ENCODE measurements at places on chromosomes 6 and 20.

- DNase-seq, result no peak
Measured at GRCh38 chr6:12007887-12008286, 4.2 kb upstream of the HIVEP1 start.

GRCh38 chr6:3427687-3428085 is 29.2 kb downstream of the SLC22A23 start:
- no peak for DNase-seq

DNA sequence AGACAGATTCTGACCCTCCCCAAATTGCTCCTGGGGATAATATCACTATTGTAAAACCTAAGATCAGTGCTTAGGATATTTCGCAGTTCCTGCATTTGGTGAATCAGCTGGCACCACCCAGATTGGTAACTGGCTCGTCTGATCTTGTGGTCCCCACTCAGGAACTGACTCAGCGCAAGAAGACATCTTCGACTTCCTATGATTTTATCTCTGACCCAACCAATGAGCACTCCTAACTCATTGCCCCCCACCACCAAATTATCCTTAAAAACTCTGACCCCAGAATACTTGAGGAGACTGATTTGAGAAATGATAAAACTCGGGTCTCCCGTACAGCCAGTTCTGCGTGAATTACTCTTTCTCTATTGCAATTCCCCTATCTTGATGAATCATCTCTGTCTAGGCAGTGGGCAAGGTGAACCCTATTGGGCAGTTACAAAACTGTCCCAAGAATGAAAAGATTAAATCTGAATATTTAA is 55.7 kb upstream of the PRND start:
- peak; percentile 61 for DNase-seq

DNA sequence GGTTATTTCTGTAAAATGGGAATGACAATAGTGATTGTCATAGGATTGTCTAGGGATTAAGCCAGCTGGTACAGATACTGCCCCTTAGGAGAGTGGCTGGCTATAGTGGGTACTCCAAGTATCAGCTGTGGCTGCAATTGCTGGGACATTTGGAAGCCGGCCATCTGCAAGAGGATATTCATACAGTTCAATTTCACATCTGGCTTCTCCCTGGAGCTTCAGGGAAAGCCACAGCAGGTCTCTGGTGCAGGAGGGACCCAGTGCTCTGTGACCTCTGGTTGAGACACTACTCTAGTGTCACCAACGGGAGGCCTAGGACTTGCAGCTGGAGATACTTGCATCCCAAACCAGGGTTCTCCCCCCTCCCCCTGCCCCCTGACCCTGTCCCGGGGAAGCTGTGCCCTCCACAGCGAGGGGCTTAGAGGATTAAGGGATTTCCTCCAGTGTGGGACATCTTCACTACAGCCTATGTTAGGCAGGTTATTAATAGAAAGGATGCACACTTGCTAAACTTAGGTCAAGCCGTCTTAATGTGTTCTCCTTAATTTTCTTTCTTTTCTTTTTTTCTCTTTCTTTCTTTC is 2.7 kb downstream of the SLC2A10 start:
- no peak for DNase-seq

DNA sequence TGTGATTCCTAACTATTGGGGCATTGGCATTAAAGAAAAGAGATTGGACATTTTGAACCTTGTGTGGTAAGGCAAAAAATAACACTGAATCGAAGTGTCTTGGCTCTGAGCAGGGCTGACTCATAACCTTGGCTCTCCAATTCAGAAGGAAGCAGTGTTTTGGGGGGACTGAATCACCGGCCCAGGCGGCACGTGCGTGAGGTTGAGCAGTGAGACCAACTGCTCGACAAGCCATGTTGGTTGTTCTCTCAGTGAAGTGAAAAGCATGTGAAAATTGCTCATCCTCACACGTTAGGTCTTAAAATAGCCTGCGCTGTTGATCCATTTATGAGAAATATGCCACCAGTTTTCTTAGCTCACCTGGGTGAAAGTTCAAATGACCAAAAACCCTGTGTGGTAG is 137.8 kb upstream of the SPACA1 start:
- DNase-seq, result peak; percentile 80

DNA sequence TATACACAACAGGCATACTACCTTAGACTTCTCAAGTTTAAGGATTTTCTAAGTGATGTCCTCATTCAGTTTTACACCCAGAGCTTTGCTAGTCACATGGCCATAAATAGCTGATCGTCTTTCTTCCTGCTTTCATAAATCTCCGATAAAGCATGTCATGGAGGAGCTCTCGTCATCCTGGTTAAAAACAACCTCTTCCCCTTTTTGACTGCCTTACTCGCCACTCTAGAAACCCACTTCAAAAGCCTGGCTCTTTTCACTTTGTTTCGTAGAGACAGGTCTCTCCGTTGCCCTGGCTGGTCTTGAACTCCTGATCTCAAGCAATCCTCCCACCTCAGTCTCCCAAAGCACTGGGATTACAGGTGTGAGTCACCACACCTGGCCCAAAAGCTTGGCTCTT is 67.0 kb upstream of the SMIM29 start:
- DNase-seq, result no peak

GRCh38 chr20:37042986-37043972 is 52.5 kb downstream of the RBL1 start:
- DNase-seq, result no peak

GRCh38 chr6:3566812-3567211 is 110.0 kb upstream of the SLC22A23 start:
- DNase-seq, result peak; percentile 81

DNA sequence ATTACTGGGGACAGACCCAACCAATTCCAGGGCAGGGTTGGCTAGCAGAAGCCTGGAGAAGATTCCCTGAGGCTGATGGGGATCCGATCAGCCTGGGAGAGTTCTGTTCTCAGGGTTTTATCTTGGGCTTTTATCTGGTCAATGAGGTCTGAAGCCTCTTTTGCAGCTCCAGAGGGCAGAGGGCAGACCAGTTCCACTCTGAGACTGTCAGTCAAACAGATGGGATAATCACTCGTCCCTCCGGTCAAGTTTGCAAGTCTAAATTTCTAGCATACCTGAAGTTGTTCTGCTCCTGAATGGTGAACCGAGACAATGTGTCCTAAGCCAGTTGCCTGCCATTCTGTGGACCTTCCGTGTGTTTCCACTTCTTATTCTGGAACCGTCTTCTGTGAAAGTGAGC is 3.0 kb upstream of the MAS1 start:
- DNase-seq, result no peak

DNA sequence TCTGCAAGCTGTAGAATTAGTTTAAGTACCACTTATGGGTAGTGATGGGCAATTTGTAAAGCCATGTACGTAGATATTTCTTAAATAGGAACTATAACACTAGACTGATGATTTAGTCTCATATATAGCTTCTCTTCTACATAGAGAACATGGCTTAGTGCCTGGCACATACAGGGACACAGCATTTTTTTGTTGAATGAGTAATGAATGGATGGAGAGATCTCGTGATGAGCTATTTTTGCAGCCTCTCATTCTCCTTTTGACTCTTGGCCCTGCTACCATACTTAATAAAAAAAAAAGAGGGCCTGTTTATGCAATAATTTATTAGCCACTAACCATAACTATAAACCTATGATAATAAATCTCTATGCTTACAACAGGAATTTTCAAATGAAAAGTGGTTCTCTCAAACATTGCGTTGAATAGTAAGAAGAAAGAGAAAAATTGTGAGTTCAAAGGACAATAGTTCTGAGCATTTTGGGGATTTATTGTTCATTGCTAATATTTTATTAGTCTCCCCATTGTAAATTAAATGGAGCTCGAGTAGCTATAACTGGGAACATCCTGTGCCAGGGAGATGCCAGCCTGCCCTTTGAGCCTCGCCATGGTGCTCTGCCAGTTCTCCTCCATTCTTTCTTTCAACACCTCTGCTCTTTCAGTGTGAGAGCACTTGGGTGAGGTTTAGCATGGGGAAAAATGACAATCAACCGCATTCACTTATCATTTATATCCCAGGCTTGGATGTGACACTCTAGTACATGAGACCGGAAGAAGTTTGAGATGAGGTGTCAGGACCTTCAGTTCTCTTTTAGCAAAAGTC is 14.7 kb upstream of the RCAN2 start:
- DNase-seq, result no peak

GRCh38 chr6:43021270-43022047 is at the start of gene RRP36:
TSS of gene RRP36 (plus strand) at chr6:43021623. CDS start at chr6:43021655, 32 bp downstream.
- peak; percentile 70 for DNase-seq

- DNase-seq, result no peak
Measured at GRCh38 chr6:15536198-15536955, 126.5 kb downstream of the DTNBP1 start.

GRCh38 chr20:43680981-43681380 is 14.1 kb downstream of the MYBL2 start:
- no peak for DNase-seq

DNA sequence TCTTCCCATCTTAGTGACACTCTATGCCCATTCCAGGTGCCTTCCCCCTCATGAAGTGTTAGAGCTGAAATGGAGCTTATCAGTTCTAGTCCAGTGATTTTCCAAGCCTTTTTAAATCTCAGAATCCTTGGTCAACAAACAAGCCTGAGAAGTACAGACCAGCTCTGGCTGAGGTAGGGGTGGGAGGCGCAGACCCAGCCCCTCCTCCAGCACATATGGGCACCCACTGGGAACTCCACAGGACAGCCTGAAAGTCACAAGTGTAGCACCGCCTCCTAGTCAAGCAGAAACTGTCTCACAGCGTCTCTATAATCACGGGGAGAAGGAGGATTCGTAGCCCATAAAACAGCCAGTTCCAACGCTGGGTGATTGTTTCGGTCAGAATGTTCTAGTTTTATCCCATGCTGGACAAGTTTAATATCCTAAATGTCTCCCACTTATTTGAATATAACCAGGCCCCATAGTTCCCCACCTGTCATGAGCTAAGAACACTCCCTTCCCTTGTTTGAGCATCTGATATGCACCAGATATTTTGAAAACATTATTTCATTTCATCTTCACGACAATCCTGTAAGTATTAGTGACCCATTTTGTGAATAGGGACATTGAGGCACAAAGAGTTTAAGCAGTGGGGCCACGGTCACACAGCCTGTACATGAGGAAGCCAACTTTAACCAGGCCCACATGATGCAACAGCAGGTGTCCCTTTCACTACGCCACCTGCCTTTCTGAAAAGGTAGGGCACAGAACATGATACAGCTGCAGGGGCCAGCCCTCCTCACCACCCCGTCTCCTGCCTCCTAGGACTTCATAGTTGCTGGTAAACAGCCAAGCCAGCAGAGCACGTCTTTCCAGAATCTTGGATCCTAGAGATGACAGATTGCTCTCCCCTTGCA is 40.1 kb downstream of the TRAF3IP2 start:
- no peak for DNase-seq

DNA sequence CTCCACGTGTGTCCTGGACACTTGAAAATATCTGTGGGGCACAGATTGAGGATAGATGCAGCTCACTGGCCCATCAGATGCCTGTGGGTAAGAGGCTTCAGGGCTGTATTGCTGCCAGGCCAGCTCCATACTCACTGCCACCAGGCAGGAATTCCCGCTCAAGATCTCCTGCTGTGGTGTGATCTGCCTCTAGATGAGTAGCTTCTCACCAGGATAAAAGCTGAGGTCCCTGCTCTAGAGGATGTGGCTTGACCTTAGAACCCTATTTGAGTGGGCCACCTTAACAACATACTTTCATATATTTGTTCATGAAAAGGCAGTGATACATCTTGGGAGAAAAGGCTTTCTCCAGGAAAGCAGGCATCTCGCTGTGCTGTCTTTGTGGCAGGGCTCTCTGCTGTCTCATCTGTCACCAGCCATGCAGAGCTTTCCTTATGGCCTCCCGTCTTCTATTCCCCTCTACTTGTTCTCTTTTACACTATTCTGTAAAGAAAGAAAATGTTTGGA is 165.7 kb upstream of the RNF217 start:
- no peak for DNase-seq

DNA sequence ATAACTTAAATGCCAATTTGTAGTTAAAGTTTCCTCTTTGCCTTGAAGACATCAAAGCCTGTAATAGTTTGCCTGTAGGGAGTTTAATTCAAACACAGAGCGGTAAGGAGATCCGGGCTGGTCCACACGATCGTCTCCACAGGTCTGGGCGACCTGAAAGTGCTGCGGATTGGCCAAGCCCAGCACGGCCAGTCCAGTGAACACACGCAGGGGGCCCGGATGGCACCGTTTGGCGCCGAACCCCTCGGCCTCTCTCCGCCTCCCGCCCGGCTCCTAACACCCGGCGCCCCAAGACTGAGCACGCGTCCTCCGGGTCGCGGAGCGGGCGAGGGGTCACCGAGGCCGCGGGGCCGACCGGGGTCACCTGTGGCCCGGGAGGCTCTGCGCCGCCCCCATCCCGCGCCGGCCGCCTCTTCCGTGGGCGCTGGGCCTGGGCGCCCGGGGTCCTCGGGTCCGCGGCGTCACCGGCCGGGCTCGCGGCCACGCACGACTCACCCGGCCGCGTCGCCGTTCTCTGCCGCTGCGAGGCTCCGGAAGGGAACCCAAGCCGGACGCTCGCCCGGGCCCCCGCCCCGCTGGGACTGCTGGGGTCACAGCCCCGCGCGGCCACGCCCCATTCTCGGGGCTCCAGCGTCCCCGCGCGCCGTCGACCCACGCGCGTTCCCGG is 481 bp downstream of the SERPINB6 start:
- peak; percentile 27 for DNase-seq

- no peak for DNase-seq
Measured at GRCh38 chr6:162708971-162709370, 18.6 kb downstream of the PRKN start.

DNA sequence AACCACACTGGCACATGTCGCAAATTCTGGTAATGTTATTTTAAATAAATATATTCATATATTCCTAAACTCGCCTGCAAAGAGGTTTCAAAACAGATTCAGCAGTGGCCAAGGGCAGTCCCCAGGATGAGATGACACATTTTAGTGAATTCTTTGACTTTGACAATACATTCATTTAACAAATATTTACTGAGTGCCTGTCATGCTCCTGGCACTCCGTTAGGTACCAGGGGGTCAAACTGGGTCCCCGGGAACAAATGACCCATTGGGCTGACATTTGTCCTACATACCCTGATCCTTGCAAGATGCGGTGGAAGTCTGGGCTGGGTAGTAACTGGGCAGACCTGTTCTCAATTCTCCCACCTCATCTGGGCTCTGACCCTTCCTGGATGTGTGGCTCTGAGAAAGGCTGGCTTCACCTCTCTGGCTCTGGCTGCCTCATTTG is 74.9 kb downstream of the FYN start:
- DNase-seq, result no peak

DNA sequence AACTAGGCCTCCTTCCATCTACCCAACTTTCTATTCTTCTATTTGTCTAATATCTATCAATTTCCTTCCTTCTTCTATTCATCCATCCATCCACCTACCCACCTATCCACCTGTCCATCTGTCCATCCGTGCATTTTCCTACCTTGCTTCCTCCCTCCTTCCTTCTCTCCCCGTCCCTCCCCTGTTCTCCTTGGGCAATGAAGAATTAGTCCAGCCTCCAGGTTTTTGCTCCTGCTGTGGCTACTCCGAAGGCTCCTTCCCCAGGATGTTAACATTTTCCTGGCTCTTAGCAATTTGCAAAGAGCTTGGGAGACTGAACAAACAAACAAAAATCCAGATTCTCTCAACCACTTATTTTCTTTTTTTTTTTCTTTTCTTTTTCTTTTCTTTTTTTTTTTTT is 81.6 kb downstream of the KCNB1 start:
- peak; percentile 17 for DNase-seq

GRCh38 chr6:44003345-44004061 is 123.7 kb downstream of the MRPL14 start:
- DNase-seq, result no peak
